ENCODE measurements at places on chromosomes 2 and 18. TPM values are rescaled to one million over a fixed set of nuclear protein-coding genes. Genes with fewer than 3 reads are reported as not detected.

The FAM237A gene
- not detected for total RNA-seq

GRCh38 chr2:170843656-170844055, 27.0 kb downstream of the GAD1 start:
- no peak for DNase-seq

DNA sequence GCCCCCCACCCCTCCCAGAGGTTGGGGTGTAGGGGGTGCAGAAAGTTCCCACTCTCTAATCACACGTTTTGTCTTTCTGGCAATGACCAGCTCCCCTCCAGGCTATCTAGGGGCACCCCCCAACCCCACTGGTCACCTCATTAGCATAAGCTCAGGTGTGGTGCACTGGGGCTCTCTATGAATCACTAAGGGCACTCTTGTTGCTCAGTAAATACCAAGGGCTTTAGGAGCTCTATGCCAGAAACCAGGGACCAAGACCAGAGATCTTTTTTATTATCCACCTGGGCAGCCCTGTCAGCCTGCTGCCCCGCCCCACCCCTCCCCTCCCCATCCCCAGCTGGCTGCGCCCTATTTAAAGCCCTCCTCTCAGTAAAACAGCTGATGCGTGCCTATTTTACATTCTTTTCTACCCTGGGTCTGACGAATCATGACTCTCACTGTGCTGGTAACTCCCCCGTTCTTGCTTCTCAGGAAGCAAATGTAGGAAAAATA, 24.3 kb downstream of the NCK2 start:
- no peak for DNase-seq

DNA sequence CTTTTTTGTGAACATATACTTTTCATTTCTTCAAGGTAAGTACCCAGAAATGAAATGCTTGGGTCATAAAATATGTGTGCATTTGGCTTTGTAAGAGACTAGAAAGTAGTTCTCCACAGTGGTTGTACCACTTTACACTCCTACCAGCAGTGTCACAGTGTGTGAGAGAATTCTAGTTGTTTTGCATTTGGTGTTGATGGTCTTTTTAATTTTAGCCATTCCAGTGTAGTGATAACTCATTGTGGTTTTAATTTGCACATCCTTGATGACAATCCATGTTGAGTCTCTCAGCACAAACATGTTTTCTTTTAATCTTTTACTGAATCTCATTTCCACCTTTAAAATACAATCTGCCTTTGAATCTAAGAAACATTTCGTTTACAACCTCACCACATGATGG, 402.5 kb upstream of the ETAA1 start:
- no peak for DNase-seq

- DNase-seq: no peak
Measured at GRCh38 chr2:73255907-73256617, 22.0 kb downstream of the CCT7 start.
